ENCODE measurements at places on chromosomes 13 and 19.
A peak's percentile ranks its signal among the peaks of the same experiment; 100 is the strongest.

DNA sequence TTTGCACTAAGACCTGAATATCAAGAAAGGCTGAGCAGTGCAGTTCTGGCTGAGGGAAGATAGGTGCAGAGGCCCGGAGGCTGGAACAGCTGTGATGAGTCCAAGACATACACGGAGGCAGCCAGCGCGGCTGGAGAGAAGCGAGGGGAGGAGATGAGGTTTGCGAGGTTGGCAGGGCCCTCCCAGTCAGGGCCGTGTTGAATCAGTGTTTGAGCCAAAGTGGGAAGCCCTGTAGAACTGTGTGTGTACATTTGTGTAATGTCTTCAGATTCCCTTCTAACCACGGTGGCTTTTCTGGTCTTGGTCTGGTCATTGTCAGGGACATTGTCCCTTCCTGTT is 34.9 kb downstream of the PAK4 start:
- no peak for DNase-seq

- DNase-seq = no peak
These were observed 162.5 kb upstream of the TSHZ3 start for GRCh38 chr19:31511696-31512095.

GRCh38 chr19:7902796-7903243 is 857 bp upstream of the MAP2K7 start:
- no peak for DNase-seq

GRCh38 chr19:19539698-19540063 is 1.6 kb downstream of the CILP2 start:
- DNase-seq = no peak

DNA sequence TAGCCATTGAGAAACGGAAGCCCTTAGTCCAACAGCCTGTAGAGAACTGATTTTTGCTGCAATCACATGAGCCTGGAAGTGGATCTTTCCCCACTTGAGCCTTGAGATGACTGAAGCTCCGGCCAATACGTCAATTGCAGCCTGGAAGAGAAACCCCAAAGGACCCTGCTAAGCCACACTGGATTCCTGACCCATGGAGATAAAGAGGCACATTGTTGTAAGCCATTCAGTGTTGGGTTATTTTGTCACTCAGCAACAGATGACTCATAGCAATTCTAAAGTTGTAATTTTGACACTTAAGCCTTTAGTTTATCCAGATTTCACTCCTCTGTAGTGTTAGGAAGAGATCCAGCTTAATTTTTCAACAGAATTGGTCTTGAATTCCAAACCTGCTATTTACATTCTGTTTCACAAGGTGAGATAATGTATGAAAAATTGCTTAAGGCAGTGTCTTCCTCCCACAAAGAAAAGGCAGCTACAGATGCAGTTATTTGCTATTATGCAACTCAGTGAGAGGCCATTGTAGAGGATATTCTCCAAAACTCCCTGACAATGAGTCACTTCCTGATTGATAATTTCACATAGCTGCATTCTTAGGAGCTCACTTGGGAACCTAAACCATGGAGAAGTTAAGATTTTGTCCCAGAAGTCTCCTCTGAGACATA is 59.4 kb upstream of the TSHZ3 start:
- DNase-seq = no peak

DNA sequence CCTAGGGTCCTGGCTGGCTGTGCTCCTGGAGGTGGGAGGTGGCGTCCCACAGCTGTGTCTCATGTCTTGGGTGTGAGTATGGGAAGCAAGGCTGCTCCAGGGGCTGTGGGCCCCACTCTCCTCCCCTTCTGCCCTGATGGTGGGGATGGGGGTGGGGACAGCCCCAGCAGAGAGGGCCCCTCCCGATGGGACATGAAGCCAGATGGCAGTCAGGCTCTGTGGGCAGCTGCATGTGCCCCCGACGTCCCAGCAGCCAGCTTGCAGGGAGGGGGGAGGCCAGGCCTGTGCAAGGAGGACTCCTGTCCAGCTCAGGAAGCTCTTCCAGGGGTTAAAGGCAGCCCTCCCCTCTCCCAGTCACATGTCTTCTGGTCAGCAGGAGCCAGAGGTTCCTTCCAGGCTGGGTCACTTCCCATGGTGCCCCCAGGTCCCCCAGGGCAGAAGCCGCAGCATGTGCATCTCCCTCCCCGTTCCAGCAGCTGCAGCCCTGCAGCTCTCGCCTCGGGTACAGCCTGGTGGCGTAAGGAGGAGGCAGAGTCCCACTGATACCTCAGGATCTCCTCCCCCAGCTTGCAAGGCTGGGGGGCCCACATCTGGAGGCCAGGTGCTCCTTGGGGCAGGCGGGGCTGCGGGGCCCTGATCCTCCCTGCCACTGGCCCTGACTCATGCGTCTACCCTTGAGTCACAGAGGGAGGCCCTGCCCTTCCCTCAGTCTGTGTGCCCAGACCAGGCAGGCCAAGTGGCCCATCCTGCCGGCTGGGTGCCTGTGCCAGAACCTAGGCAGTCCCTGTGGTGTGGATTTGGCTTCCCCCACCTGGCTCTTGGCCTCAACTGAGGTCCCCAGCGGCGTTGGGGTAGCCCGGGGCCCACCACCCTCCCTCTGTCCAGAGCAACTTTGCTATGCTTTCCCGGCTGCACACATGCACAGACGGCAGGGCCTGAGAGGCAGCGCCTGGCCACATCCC is 13.0 kb downstream of the YIPF2 start:
- no peak for DNase-seq

DNA sequence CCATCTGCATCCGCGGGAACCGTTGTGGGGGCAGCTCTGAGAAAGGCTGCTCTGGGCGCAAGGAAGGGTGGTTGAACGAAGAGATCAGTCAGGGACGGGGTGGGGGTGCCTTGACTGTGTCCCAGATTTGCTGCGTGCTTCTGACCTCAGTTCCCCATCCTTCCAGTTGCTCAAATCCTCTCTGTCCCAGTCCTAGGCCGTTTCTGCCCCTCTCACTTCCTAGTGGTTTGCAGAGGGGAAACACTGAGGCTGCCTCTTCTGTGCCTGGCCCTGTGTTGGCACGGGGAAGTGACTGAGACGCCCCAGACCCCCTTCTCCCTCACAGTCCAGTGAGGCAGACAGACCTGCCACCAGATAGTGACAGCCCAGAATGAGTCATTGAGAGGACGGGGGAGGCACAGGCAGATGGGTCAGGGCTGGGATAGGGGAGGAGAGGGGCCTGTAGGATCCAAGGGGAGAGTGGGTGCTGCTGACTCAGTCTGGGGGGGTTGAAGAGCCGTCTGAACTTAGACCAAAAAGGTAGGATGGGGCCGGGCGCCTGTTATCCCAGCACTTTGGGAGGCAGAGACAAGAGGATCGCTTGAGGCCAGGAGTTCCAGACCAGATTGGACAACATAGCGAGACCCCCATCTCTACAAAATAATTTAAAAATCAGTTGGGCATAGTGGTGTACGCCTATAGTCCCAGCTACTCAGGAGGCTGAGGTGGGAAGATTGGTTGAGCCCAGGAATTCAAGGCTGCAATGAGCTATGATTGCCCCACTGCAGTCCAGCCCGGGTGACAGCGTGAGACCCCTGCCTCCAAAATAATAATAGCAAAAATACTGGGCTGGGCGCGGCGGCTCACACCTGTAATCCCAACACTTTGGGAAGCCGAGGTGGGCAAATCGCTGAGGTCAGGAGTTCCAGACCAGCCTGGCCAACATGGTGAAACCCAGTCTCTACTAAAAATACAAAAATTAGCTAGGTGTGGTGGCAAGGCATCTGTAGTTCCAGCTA is 26.5 kb downstream of the NUMBL start:
- DNase-seq = no peak

DNA sequence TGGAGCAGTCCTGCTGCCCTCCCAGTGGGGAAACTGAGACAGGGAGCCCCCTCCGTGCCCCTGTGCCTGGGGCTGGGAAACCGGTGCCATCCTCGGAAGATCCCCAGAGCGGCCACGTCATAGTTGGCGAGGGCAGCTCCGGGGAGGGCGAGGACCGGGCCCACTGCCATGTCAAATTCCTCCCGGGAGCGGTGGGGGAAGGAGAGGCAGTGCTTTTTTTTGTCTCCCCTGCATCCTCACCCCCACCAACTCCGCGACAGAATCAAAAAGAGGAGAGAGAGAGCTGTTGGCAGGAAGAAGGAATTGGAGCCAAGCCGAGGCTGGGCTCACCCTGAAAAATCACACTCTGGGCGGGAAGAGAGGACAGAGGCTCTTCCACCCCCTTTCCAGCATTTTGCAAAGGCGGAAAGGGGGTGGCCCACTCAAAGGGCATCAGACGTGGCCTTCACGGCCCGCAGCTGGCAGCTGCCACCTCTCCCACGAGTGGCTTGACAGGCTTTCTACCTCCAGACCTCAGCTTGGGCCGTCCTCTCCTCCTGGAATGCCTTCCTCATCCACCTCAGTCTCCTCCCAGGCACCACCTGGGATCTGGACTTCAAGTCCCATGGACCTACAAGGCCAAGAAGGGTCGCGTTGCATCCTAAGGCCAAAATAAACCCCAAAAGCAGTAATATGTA is 19.6 kb upstream of the NFIC start:
- DNase-seq = no peak

- DNase-seq = no peak
These were observed 29.5 kb upstream of the MUC16 start for GRCh38 chr19:9039728-9040127.

DNA sequence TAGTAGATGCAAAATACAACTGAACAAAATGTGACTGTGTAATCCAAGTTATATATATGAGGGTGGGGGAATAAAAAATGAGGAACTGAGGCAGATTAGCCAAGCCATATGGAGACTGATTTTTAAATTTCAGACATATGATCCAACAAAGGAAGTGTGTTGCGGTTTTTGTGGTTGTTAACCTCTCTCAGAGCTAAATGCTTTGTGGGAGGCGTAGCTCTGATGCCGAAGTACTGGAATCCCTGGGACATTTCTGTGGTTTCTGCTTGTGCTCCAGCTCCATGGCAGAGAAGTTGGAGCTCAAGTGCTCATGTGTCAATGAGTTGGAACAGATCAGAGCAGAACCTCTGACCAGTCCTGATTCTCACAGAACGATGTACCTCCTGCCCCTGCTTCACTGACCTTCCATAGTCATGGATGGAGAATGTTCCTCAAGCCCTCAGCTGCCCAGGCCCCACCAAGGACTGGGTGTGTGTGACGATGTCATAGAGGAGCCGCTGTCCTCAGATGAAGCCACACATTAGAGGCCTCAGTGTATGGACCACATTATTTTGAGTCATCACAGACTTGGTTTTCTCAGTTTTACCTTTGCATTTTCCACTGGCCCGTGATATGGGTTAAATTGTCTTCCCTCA is 107.6 kb downstream of the SOX1 start:
- DNase-seq = no peak

GRCh38 chr19:46351241-46352041 is 4.6 kb downstream of the PPP5C start:
- no peak for DNase-seq

DNA sequence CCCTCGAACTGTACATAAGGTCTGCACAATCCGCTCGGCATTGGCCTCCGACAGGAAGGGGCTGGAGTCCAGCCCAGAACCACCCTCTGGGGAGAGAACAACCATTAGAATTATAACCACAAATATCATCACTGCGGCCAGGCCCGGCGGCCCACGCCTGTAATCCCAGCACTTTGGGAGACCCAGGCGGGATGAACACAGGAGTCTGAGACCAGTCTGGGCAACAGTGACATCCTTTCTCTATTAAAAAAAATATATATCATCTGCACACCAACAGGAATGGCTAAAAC is 11.4 kb downstream of the COQ8B start:
- no peak for DNase-seq

DNA sequence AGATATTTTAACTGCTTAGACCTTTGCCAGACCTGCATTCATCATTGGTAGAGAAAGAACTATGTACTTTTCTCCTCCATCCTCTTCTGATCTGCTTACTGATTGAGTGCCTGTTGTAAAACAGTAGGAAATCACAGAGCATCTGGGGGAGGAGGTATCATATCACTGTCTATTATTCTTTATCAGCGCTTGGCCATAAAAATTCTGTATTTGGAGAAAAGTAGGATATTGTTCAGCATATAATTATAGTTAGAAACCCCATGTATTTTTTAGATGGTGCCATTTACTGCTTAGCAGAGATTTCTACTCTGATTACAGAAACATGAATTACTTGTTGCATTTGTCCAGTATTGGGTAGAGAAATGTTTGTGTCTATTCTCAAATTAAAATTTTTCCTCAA is 62.4 kb downstream of the URI1 start:
- no peak for DNase-seq

DNA sequence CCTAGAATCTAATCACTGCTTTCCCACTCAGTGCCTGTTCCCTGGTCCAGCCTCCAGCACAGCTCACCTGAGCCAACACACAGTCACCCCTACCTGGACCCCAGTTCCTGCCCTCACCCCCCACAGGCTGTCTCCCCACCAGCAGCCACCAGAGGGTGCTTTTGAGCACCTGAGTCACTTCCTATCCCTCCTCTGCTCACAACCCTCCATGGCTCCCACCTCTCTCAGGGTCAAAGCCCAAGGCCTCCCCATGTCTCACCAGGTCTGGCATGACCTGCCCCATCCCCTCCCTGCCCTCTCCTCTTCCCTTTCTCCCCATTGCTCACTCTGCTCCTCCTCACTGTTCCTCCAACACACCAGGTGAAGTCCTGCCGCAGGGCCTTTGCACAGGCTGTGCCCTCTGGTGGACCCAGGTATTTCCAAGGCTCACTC is 7.1 kb upstream of the DPP9 start:
- peak; percentile 65 for DNase-seq

GRCh38 chr19:33399081-33399744 is 25.7 kb downstream of the CEBPG start:
- no peak for DNase-seq

DNA sequence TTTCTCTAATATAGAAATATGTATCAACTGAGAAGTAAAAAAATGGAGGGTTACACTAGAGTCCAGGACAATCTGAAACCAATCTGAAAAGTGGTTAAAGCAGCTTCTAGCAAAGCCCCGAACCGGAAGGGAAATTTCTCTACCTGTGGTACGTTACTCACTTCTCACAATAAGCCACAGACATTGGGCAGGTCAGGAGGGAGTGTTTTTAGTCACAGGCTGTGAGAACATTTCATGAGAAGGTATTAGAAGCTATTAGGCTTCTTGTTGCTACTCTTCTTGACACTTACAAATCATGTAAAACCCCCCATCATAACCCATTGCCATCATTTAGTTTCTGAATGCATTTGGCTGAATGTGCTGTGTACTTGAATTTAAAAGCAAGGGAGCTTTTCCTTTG is 120.9 kb downstream of the NUFIP1 start:
- no peak for DNase-seq

- no peak for DNase-seq
These were observed 70.9 kb upstream of the MYO16 start for GRCh38 chr13:108558489-108558888.

DNA sequence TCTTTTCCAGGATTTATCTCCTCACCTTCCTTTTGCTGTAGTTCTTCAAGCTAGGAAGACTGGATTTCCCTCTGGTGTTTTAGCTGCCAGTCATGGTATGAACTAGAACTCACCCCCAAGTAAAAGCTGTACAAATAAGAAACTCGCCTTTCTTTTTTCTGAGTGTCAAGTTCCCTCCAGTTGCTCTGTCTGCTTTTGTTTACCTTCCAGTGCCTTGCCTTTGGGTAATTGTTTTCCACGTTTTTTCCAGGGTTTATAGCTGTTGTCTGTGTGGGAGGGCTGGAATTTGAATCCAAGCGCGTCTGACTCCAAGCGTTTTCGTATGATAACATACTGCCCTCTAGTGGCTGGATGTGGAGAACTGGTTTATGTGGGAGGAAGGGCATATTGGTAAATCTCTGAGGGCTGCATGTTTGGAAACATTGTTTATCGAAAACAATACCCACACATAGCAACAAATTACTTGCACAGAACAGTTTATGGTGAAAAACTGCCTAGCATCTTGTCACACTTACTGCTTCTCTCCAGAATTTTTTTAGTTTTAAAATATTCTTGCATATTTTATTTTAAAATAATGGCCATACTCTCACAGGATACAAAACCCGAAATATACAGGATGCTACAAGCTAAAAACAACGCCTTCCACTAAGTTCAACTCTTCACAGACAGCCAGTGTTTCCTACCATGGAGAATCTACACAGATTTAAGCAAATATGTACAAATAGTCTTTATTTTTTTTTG is 19.2 kb downstream of the RCN3 start:
- DNase-seq = peak; percentile 33

Measured in stimulated activated CD4-positive, alpha-beta T cell treated with anti-CD3 and anti-CD28 coated beads, Interleukin-4, amount 100 ng/mL, for 1 hour (primary cell).